ENCODE measurements at places on chromosomes 4 and X. TPM values are rescaled to one million over a fixed set of nuclear protein-coding genes. Genes with fewer than 3 reads are reported as not detected.

- no peak for DNase-seq
These were observed 8.7 kb upstream of the TBC1D9 start for GRCh38 chr4:140764785-140765392.

DNA sequence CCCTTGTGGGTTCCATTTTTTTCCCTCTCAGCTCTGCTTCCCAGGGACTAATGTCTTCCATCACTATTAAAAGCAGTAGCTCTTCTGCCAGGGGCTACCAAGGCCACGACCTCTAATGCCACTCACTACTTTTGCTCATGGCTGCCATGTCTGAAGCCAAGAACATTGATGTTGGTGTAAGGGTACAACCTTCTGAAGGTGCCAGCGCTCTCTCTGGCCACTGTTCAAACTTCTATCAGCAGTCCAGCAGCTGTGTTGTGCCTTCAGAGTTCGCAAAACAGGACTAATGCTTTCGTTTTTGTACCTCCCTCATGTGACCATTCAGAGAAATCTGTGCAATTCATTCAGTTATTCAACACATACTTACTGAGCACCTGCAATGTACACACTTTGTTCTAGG is 121.5 kb upstream of the ENPEP start:
- no peak for DNase-seq

GRCh38 chr4:107564326-107564725 is 155.7 kb downstream of the PAPSS1 start:
- no peak for DNase-seq

GRCh38 chrX:74277320-74277719 is 26.7 kb upstream of the ZCCHC13 start:
- no peak for DNase-seq

DNA sequence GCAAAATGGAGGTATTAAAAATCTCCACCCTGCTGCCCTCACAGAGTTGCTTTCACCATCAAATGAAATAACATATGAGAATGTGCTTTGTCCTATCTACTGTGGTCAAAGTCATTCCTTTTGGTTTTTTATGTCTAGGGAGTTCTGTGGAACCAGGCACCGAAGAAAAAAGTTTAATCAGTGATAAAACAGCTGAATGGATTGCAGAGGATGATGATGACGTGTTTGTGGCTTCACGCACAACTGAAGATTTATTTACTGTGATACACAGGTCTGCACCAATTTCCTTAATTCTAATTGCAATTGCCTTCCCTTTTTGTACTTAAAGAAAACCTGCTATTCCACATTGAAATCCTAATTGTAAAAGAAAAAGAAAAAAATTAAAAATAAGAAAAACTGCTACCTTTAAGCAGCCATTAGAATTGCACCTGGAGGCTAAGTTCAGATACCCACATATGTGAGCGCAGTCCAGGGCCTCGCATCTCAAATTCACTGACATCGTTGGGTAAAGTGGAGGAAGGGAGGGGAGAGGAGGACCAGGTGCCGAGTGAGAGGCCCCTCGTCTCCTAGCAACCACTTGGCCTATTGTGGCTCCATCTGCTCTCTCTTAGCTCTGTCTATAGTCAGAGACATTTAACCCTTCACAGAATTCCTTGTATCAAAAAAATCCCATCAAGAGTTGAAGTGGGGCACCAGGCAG is 10.5 kb upstream of the RTL5 start:
- DNase-seq = no peak

DNA sequence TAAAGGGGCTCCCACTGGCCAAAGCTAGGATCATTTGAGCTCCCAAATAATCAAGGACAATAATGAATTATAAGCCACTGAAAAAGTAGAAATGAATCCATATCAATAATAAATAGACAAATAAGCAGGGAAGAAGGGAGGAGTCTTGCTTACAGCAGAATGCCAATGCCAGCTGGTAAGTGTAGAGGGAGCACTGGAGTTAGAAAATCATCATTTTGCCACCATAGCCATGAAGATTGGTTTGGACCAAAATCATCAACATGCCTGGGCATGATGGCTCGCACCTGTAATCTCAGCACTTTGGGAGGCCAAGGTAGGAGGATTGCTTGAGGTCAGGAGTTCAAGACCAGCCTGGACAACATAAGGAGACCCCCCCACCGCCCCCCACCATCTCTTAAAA is 20.4 kb upstream of the SH3KBP1 start:
- DNase-seq = no peak

GRCh38 chrX:333611-334311 is 15.2 kb upstream of the GTPBP6 start:
- no peak for DNase-seq

DNA sequence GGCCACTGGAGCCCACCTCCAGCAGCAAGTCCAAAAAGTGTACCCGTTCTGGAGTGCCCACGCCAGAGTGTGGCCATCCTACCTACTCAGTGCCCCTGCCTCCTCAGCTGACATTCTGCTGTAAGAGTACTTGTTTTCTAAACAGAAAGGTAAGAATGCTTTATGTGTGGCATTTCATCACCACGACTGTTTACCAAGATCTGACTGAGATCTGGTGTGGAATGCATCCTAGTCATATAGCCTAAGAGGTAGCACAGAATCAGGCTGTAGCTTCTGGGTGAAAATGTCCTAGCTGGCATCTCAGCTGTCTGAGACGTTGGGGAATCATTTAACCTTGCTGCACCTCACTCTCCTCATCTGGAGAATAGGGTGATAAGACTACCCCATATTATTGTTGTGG is 638.7 kb upstream of the TENM3 start:
- DNase-seq = no peak

GRCh38 chr4:4658052-4658451 is 116.2 kb upstream of the STX18 start:
- DNase-seq = no peak

DNA sequence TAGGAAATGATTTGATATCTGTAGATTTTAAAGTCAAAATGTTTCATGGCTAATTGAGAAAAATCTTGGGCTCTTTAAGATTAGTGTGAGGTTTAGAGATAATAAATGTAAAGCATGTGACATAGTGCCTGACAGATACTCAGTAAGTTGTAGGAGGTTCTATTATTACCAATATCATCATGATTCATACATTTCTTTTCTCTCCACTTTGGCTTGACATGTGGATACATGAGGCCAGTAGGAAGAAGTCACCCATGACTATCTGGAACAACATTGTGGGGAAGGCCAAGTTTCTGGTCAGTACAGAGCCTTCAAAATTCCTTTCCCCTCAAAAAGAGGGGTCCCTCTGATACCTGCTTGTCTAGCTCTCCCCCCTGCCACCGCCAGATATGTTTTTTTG is 91.2 kb upstream of the SORBS2 start:
- no peak for DNase-seq

GRCh38 chr4:73589261-73589847 is 30.9 kb downstream of the RASSF6 start:
- no peak for DNase-seq

GRCh38 chrX:37685381-37686359 is at the start of gene XK:
XK (plus strand) TSS chrX:37685791; CDS start chrX:37685962, 171 bp downstream.
- peak; percentile 19 for DNase-seq

DNA sequence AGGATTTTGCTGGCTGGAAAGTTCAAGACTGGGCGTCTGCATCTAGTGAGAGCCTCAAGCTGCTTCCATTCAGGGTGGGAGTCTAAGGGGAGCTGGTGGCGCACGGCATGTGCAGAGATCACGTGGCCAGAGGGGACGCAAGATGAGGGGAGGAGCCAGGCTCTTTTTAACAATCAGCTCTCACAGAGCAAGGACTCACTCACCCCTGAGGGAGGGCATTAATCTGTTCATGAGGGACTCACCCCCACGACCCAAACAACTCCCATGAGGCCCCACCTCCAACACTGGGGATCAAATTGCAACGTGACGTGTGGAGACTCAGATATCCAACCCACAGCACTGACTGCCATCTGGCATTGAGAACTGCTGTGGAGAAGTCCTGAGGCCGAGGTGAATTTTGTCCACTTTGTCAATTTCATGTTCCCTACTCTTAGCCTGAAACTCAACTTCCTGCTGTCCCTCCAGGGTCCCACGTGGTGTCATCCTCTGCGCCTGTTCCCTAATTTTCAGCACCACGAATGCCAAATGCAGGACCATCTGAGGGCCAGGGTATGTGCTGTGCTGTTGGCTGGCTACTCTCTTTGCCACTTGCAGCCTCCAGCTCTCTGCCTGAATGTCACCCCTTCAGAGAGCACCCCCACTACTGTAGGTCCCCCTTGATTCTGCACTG is 5.6 kb downstream of the ZFP92 start:
- DNase-seq = no peak

DNA sequence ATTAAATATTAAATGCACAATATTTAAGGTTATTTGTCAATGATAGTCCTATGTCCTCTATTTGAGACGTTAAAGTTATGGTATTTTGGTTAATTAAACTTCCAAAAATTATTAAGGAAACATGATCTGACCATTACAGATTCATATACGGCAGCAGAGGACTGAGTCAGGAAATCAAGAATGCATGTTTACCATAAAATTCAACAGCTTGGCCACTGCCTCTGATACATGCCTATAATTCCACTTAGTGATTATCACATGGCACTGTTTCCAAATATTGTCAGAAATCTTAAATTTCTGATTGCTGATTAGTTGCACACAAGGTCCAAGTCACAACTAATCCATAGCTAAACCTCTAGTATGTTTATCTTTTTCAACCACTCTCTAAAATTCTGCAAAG is 232.2 kb upstream of the UGT8 start:
- no peak for DNase-seq

DNA sequence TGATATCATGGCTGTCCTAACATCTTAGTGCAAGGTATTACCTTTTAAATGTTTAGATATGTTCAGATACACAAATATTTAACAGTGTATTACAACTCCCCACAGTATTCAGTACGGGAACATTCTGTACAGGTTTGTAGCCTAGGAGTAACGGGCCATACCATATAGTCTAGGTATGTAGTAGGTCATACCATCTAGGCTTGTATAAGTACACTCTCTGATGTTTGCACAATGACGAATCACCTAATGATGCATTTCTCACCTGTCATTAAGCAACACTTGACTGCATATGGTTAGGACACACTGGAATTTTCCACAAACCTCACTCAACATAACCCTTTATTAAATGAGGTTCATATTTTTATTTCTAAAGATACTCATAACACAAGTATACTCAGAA is 67.7 kb downstream of the THOC2 start:
- no peak for DNase-seq

DNA sequence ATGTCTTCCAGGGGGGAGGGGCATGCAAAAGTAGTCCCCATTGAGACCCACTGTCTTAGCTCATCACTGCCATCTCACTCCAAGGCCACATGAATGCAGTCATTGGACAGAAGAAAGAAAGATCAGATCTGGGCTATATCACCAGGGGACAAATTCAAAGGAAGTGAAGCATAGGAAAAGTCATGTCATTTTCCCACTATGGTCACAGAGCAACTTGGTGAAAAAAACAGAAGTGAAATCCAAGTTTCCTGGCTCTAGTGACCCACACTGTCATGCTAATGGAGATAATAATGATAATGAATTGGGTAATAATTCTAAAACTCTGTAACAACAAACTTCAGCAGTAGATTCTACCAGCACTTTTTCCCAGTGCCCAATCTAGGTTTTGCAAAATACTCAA is 9.9 kb downstream of the LHFPL1 start:
- DNase-seq = no peak

DNA sequence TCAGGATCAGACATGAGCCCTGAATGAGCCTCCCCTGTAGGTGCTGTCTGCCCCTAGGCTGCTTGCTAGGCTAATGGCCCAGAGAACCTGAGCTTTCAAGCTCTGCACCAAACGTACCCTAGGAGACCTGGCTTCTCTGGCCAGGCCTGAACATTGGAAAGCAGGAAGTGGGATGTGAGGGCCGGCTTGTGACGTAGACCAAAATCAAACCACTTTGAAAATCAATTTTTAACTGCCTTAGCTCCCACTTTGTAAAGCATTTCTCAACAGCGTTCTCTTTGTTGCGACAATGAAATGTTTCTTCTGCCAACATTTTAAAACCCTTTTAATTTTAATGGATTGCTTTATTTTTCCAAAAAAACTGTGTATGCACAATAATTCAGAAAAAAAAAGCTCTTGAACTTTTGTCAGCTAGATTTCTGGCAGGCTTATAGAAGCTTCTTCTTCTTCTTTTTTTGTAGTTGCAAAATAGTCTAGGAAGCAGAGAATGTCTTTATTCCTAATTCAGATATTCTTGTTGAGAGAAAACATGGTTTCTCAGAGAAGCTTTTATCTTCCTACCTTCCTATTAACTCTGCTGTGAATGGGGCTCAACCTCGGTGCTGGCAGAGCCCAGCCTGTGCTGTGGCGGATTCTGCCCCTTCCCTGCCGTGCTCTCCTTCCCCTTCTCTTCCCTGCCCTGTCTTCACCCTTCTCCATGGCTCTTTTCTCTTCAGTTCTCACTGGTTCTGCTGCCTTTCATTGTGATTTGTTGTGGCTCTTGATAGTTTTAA is 145.2 kb upstream of the SFRP2 start:
- DNase-seq = no peak

Gene RPL9
- 2,865 TPM for total RNA-seq

Gene MND1
- total RNA-seq = 0.27 TPM

Gene UGT2B7
- total RNA-seq = not detected

Gene FAM90A26
- total RNA-seq = not detected

Gene GC
- not detected for total RNA-seq

Gene FGFBP2
- 0.20 TPM for total RNA-seq

Measured in activated B cell treated with CpG ODN at 0.5 μM for 24 hours (primary cell).